ENCODE measurements at places on chromosomes 13 and 19. TPM values are rescaled to one million over a fixed set of nuclear protein-coding genes. Genes with fewer than 3 reads are reported as not detected.
A peak's percentile ranks its signal among the peaks of the same experiment; 100 is the strongest.

RNF6 gene
- 33.5 TPM for polyA plus RNA-seq

PSG11 gene
- polyA plus RNA-seq = not detected

IGFL2 gene
- not detected for polyA plus RNA-seq

SLC7A9 gene
- not detected for polyA plus RNA-seq

ZNF723 gene
- polyA plus RNA-seq = not detected

ARL11 gene
- 0.34 TPM for polyA plus RNA-seq

CEACAM5 gene
- not detected for polyA plus RNA-seq

DPF1 gene
- 0.23 TPM for polyA plus RNA-seq

TMEM86B gene
- polyA plus RNA-seq = 2.7 TPM

KL gene
- 1.7 TPM for polyA plus RNA-seq

DNA sequence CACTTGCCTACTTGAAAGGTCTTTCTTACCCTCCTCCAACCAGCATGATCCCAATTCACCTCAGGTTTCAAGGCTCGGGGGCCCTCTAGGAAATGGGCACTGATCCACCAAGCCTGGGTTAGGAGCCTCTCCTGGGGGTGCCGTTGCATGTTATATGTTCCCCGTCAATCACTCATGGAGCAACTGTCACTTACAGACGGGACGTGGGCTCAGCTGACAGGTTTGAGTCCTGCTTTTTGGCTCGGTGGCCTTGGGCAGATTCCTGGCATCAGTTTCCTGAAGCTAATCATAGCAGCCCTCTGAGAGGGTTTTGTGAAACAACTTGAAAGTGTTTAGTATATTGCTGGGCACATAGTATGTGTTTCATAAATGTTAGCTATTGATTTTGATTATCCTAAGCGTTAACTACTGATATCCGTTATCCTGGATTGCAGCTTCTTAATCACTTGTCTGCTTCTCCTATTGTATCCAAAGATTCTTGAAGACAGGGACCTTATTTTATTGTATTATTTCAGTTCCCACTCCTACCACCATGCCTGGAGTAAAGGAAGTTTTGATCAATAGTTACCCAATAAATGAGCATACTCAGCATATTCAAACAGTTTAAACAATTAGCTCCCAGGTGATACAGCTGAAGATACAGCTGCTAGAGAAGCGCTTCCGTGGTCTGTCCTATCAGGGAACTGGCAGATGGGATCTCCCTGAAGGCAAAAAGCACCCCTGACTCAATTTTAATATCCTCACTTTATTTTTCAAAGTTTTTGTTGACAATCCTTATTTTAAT, 57.9 kb downstream of the RFC3 start:
- no peak overlapping the region for H3K27ac ChIP-seq
- no peaks in the 10 kb centered on the region for H3K27me3 ChIP-seq
- H3K36me3 ChIP-seq = no peaks in the 10 kb centered on the region

GRCh38 chr19:42411581-42412178, 15.5 kb downstream of the LIPE start:
- H3K36me3 ChIP-seq = peaks cover 28% of the 10 kb centered on the region
- H3K4me3 ChIP-seq = no peak overlapping the region
- H3K4me1 ChIP-seq = peaks cover 28% of the 10 kb centered on the region
- no peaks in the 10 kb centered on the region for H3K27me3 ChIP-seq

DNA sequence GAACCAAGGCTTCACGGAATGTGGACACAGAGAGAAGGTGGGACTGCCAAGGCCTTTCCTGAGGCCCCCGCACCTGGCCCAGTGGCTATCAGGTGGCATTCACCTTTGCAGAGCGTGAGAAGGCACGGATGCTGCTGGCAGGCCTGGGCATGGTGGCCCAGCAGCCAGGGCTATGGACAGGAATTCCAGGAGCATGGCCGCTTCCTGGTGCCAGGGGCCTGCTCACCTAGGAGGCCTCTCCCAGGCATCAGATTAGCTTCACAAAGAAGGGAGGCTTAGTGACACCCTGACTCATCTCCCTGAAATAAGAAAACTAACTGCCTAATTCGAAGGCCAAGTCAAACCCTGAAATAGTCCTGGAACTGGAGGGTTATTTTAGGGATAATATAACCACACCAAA, 155.8 kb downstream of the TEX29 start:
- H3K4me1 ChIP-seq = no peaks in the 10 kb centered on the region
- no peak for DNase-seq
- H3K4me3 ChIP-seq = no peak overlapping the region

DNA sequence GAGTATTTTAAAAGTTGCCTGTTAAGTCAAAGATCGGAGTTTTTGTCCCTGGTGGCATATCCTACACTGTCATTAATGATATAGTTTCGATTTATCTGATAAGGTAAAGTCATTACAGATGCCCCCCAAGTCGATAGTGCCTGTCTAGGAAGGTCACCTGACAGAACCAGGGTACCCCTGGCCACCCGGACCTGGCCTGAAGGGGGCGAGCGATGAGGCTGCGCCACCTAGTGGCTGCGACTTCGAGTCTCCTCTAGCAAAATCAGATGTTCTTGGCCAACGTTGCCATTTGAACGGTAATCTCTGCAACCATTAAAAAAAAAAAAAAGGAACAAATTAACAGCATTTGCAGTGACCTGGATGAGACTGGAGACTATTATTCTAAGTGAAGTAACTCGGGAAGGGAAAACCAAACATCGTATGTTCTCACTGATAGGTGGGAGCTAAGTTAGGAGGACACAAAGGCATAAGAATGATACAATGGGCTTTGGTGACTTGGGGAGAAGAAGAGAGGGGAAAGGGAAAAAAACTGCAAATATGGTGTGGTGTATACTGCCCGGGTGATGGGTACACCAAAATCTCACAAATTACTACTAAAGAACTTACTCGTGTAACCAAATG, 565.1 kb downstream of the LIG4 start:
- no peaks in the 10 kb centered on the region for H3K36me3 ChIP-seq
- no peaks in the 10 kb centered on the region for H3K4me1 ChIP-seq
- no peaks in the 10 kb centered on the region for H3K27me3 ChIP-seq
- H3K27ac ChIP-seq = no peak overlapping the region

DNA sequence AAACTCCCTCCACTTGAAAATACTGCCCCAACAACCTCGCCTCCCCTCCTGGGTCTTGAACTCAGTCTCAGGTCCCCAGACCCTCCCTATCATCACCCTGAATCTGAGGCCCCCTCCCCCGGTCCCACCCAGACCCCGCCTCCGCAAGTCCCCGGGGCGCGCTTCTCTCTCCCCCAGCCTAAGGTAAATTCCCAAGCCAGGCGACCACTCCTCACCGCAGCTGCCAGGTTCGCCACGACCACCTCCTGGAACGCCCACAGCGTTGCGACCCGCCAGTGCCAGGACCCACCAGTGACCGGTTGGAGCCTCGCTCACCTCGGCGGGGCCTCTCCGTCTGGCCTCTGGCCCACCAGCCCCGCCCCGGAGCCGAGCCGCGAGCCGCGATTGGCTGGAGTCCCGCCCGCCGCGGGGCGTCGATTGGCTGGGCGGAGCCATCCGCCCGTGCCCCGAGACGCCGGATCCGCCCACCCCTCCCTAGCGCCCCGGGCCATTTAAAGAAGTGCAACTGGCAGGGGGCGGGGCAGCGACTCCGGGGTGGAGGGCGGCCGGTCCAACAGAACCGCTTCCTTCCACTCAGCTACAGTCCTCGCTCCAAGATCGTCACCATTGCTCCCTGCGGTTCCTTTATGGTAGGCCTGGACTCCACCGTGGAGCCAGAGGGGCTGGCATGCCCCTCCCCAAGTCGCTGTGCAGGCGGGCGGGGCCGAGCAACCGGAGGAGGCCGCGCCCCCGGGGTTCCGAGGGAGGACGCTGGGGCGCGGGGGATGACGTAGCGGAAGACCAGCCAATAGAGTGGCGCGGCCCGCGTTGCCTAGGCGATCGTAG, at the start of gene SERTAD3:
Gene SERTAD3, minus strand, starts transcription at position 336 of the 825 bp plus-strand sequence. CDS start 2,255 bp downstream, outside the sequence.
- peaks cover 20% of the 10 kb centered on the region for H3K4me1 ChIP-seq
- no peaks in the 10 kb centered on the region for H3K27me3 ChIP-seq
- peak within 1 kb of the TSS; percentile 95 for H3K4me3 ChIP-seq
- H3K36me3 ChIP-seq = no peaks in the 10 kb centered on the region
- H3K27ac ChIP-seq = peak within 1 kb of the TSS; percentile 99

DNA sequence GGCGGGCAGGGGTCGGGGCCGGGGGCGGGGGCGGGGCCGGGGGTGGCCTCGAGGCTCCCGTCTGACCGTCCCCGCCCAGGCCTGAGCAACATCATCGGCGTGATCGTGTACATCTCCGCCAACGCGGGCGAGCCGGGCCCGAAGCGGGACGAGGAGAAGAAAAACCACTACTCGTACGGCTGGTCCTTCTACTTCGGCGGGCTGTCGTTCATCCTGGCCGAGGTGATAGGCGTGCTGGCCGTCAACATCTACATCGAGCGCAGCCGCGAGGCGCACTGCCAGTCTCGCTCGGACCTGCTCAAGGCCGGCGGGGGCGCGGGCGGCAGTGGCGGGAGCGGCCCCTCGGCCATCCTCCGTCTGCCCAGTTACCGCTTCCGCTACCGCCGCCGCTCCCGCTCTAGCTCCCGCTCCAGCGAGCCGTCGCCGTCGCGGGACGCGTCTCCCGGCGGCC, 9.4 kb upstream of the CACNG6 start:
- DNase-seq = no peak
- no peaks in the 10 kb centered on the region for H3K36me3 ChIP-seq
- H3K27ac ChIP-seq = no peak overlapping the region
- H3K27me3 ChIP-seq = peaks cover 54% of the 10 kb centered on the region
- peak overlapping the region; percentile 38 for H3K4me3 ChIP-seq
- H3K4me1 ChIP-seq = peaks cover 12% of the 10 kb centered on the region

- H3K27me3 ChIP-seq = no peaks in the 10 kb centered on the region
- H3K36me3 ChIP-seq = no peaks in the 10 kb centered on the region
- no peaks in the 10 kb centered on the region for H3K4me1 ChIP-seq
- H3K4me3 ChIP-seq = no peak overlapping the region
- no peak overlapping the region for H3K27ac ChIP-seq
- DNase-seq = no peak
Measured at GRCh38 chr19:15159251-15159650, 41.5 kb downstream of the NOTCH3 start.

- no peak overlapping the region for H3K4me3 ChIP-seq
- peaks cover 6% of the 10 kb centered on the region for H3K27me3 ChIP-seq
- no peak overlapping the region for H3K27ac ChIP-seq
- H3K4me1 ChIP-seq = no peaks in the 10 kb centered on the region
- no peaks in the 10 kb centered on the region for H3K36me3 ChIP-seq
- no peak for DNase-seq
Measured at GRCh38 chr19:31421856-31422255, 72.6 kb upstream of the TSHZ3 start.

- peak; percentile 91 for DNase-seq
- H3K36me3 ChIP-seq = no peaks in the 10 kb centered on the region
- H3K4me3 ChIP-seq = no peak overlapping the region
- H3K4me1 ChIP-seq = peaks cover 28% of the 10 kb centered on the region
- peak overlapping the region; percentile 96 for H3K27ac ChIP-seq
- H3K27me3 ChIP-seq = no peaks in the 10 kb centered on the region
Measured at GRCh38 chr19:13986348-13986904, 19.7 kb downstream of the RFX1 start.

DNA sequence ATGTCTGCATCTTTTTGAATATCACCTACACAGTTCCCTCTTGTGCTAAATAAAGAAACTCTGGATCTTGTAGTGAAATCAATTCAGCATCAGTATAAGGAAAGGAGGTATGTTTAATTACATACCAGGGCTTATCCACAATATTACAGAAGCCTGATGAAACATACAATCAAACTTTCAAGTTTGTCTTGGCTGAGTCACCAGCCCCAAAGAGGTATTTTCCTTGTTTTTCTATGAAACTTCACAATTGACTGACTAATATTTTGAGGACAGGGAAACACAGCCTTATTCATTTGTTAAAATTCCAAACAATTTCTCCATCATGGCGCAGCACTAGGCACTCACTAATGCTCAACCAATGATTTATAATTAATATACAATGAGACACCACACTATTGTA, 952.4 kb downstream of the PCDH17 start:
- H3K4me1 ChIP-seq = no peaks in the 10 kb centered on the region
- no peaks in the 10 kb centered on the region for H3K27me3 ChIP-seq
- no peak overlapping the region for H3K27ac ChIP-seq
- no peak overlapping the region for H3K4me3 ChIP-seq

DNA sequence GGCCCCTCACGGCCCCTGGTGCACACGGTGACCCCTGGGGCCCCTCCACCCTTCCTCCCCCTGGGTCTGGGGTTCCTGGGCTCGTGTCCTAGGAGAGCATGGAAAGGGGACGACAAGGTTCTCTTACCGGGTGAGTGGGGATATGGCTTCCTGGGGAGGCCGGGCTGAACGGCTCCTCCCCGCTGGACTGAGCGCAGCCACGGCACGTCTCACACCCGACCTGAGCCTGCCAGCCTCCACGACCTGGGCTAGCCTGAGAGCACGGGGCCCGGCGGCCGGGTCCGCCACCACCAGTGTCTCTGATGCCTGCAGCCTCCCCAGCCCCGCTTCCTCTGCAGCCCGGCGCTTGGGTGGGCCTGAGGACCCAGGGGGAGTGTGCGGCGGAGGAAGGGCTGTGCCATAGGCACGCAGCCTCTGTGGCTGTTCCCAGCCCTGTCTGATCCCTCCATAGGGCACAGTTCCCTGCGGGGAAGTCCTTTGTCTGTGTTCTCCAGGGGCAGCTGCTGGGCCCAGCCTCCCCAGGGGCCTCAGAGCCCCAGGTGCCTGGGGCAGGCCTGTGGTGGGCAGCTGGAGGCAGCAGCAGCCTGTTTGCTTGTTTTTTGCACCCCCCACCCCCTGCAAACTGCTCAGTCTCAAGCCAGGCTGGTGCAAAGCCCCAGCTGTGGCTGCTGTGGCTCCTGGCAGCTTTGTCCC, 15.0 kb downstream of the PLIN4 start:
- peak; percentile 15 for DNase-seq
- peaks cover 80% of the 10 kb centered on the region for H3K36me3 ChIP-seq
- H3K4me1 ChIP-seq = no peaks in the 10 kb centered on the region
- H3K27me3 ChIP-seq = no peaks in the 10 kb centered on the region
- no peak overlapping the region for H3K27ac ChIP-seq

- H3K27me3 ChIP-seq = no peaks in the 10 kb centered on the region
- H3K4me1 ChIP-seq = no peaks in the 10 kb centered on the region
- no peak overlapping the region for H3K27ac ChIP-seq
- no peaks in the 10 kb centered on the region for H3K36me3 ChIP-seq
- no peak for DNase-seq
Measured at GRCh38 chr13:34254366-34254765, 436.4 kb downstream of the RFC3 start.

- H3K4me1 ChIP-seq = peaks cover 26% of the 10 kb centered on the region
- peak; percentile 81 for DNase-seq
- H3K36me3 ChIP-seq = no peaks in the 10 kb centered on the region
- H3K4me3 ChIP-seq = peak overlapping the region; percentile 17
- peak overlapping the region; percentile 80 for H3K27ac ChIP-seq
Measured at GRCh38 chr19:3346677-3347353, 19.6 kb upstream of the NFIC start.

DNA sequence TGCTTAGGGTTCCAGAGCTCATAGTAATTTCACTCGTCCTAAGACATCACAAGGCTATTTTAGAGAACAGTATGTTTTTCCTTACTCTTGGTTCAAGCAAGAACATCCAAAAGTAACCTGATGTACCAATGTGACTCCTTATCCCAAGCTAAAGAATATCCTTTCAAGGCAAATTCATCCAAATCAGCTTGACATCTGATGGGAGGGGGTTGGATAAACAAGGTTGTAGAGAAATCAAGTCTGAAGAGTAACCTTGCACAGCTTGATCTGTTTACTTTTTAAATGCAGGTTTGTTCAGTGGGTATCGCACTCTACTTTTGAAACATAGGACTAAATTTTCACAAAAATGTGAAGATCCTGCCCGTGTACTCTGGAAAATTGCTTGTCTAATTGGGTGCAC, 201.2 kb downstream of the GGACT start:
- no peaks in the 10 kb centered on the region for H3K4me1 ChIP-seq
- no peak for DNase-seq
- H3K36me3 ChIP-seq = peaks cover 9% of the 10 kb centered on the region
- no peaks in the 10 kb centered on the region for H3K27me3 ChIP-seq
